HepG2 (cell line): ENCODE measurements at places on chromosomes 5 and 9. TPM values are rescaled to one million over a fixed set of nuclear protein-coding genes. Genes with fewer than 3 reads are reported as not detected.

The RLN2 gene
- not detected in 2 replicates for polyA plus RNA-seq

The ADCY2 gene
- not detected in 2 replicates for polyA plus RNA-seq

The SPATA31C1 gene
- not detected in 2 replicates for polyA plus RNA-seq

The GBA2 gene
- polyA plus RNA-seq: 86.1 and 96.9 TPM in 2 replicates

The PFN3 gene
- polyA plus RNA-seq: not detected in 2 replicates

The TEX48 gene
- not detected in 2 replicates for polyA plus RNA-seq

The WNK2 gene
- 11.4 and 12.0 TPM in 2 replicates for polyA plus RNA-seq

The PLAC8L1 gene
- polyA plus RNA-seq: 0.29 and 0.44 TPM in 2 replicates

The RPP25L gene
- polyA plus RNA-seq: 27.3 and 31.2 TPM in 2 replicates

The BTNL9 gene
- polyA plus RNA-seq: not detected in 2 replicates

The ANKRD31 gene
- 0.01 and 0.03 TPM in 2 replicates for polyA plus RNA-seq

The CBY3 gene
- polyA plus RNA-seq: not detected in 2 replicates

The S100Z gene
- 0.17 and 0.22 TPM in 2 replicates for polyA plus RNA-seq

The SVEP1 gene
- polyA plus RNA-seq: not detected in 2 replicates

The FBN2 gene
- under 0.01 TPM in 1 of 2 replicates, not detected in the other for polyA plus RNA-seq

- DNase-seq: no peak
Observed at GRCh38 chr5:3593771-3594509, 1.7 kb upstream of the IRX1 start.

GRCh38 chr9:75168270-75169178 is 80.2 kb downstream of the OSTF1 start:
- no peak for DNase-seq

DNA sequence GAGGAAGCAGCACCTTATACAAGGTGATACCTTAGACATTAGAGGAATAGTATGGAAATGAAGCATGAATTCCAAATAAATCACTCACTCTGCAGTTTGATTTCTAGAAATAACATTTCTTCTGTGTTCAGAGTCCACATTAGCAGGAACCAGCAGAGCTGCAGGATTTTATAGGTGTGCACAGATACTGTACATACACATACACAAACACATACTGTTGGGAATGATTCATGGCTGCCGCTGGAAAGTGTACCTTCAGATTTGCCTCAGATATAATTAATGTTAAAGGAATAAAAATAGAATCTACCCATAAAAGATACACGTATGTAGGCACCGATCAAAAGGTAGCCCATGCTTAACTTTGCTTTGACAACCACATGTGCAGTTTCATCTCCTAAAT is 578.1 kb downstream of the CSNK1G3 start:
- no peak for DNase-seq

DNA sequence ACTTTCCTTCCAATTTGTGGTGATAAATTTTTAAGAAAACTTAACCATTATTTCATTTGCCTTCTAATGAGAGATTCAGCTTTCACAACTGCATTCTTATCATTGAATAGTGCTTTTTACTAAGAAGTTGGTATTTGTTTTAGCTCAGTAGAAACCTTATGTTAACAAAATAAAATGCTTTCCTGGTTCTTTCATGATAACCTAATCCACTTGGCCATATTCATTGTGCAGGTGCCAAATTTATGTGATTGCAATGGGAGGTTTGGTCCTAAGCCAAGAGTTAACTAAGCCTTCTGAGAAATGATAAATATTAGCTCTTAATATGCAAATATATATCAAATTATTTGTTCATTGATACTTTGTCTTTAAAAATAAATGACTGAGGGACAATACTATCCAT is 141.1 kb upstream of the TLE4 start:
- no peak for DNase-seq

- no peak for DNase-seq
Observed at GRCh38 chr5:163633926-163634460, 128.6 kb downstream of the MAT2B start.

DNA sequence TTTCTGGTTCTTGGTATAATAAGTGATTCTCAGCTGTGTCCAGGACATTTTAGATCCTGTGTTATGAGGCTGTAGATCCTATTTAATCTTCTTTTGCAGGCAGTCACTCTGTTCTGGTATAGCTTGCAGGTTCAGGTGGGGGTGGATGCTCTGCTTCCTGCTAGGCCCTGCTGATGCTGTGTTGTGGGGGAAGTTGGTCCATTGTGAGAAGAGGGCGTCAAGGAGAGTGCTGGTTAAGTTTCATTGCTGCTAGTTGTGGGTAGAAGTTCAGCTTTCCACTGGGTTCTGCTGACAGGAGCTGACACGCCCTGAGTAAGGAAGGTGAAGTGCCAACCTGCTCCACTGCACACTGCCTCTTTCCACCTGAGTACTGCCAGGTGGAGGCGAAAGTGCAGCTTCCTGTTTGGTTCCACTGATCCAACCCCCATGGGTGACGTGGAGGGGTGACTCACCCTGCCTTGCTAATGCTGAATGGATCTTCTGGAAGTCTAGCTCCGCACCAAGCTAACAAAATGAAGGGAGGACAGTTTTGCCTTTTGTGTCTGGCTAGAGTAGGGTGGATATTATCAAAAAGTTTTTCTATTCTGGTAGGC is 16.3 kb downstream of the NMRK1 start:
- DNase-seq: no peak

DNA sequence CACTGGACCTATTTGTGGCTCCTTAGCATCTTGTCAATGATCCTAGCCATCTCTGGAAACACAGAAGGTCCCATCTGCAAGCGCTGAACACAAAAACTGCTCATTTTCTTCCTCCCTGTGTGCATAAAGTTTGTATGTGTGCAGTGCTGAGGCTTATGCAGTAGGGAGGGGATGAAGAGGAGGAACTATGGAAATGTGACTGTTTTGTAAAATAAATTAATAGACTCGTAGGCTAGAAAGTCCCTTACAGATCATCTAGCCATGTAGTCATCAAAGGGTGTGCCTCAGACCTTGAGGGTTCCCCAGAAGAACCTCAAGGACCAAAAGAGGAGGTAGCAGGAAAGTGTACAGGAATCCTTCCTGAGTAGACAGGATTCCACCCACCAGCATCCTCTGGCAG is 34.3 kb upstream of the ADRA1B start:
- no peak for DNase-seq

- DNase-seq: no peak
Observed at GRCh38 chr9:97966493-97966892, 16.6 kb upstream of the ANP32B start.

- DNase-seq: peak; percentile 39
Observed at GRCh38 chr5:65037831-65038815, 269.4 kb downstream of the CWC27 start.

- DNase-seq: no peak
Observed at GRCh38 chr9:29339387-29339786, 1766.1 kb upstream of the C9orf72 start.

- no peak for DNase-seq
Observed at GRCh38 chr5:2575871-2576270, 175.6 kb downstream of the IRX2 start.

GRCh38 chr5:151005950-151006576 is 14.3 kb upstream of the GPX3 start:
- no peak for DNase-seq

DNA sequence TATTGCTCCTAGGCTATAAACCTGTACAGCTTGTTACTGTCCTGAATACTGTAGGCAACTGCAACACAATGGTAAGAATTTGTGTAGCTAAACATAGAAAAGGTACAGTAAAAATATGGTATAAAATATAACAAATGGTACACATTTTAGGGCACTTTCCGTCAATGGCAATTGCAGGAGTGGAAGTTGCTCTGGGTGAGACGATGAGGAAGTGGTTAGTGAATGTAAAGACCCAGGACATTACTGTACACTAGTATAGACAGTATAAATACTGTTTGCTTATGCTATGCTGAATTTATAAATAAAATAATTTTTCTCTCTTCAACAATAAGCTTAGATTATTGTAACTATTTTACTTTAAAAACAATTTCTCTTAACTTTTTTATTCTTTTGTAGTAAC is 15.6 kb upstream of the ADRB2 start:
- no peak for DNase-seq

DNA sequence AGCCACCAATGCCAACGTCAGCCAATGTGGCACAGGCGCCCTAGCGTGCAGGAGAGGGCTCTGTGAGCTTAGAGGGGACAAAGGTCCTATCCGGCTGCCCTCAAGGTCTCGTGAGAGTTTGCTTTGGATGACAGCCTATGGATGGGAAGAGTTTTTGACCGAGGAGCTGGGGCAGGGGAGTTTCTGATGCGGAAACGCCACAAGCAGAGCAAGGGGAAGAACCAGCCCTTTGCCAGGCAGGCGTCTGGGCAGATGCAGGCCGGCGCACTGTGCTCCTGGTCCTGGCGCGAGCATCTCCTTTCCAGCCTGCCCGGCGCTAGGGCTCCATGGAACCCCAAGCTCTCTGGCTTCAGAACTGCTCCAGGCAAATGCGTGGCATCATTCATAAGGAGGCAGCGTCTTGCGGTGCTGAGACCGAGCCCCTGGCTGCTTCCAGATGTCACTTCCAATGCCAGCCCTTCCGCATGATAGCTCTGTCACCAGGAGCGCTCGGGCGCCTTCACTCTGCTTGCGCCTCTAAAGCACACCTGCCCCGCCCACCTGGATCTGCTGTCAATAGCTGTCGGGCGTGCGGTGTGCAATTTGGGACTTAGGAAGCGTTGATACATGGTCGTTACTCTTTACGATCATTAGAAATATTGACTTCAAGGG is 374.9 kb upstream of the IRX1 start:
- no peak for DNase-seq

GRCh38 chr5:59799668-59800346 is 93.7 kb downstream of the PDE4D start:
- peak; percentile 7 for DNase-seq

GRCh38 chr5:67182301-67182790 is 14.3 kb downstream of the CD180 start:
- DNase-seq: no peak

GRCh38 chr5:39191216-39191615 is 28.1 kb downstream of the FYB1 start:
- DNase-seq: no peak
